Naive thymus-derived CD8-positive, alpha-beta T cell (primary cell): ENCODE measurements at places on chromosomes 3 and 15. TPM values are rescaled to one million over a fixed set of nuclear protein-coding genes. Genes with fewer than 3 reads are reported as not detected.
A peak's percentile ranks its signal among the peaks of the same experiment; 100 is the strongest.

Gene WNT5A
- total RNA-seq = not detected

Gene LRRN1
- total RNA-seq = 6.7 TPM

Gene TGM5
- not detected for total RNA-seq

Gene ISG20
- 142 TPM for total RNA-seq

Gene COL6A5
- not detected for total RNA-seq

Gene PLA2G4D
- not detected for total RNA-seq

Gene FAM3D
- not detected for total RNA-seq

Gene SLC12A1
- total RNA-seq = not detected

Gene HGD
- 3.8 TPM for total RNA-seq

Gene PHLDB2
- total RNA-seq = 2.1 TPM

Gene SLC22A14
- not detected for total RNA-seq

GRCh38 chr15:43808960-43809678, 8.7 kb downstream of the HYPK start:
- DNase-seq = no peak
- peaks cover 12% of the 10 kb centered on the region for H3K36me3 ChIP-seq
- H3K4me3 ChIP-seq = no peak overlapping the region
- peaks cover 3% of the 10 kb centered on the region for H3K4me1 ChIP-seq
- H3K27ac ChIP-seq = no peak overlapping the region

GRCh38 chr3:9500108-9501050, 53.2 kb downstream of the LHFPL4 start:
- DNase-seq = peak; percentile 70
- H3K27ac ChIP-seq = no peak overlapping the region
- peaks cover 3% of the 10 kb centered on the region for H3K4me1 ChIP-seq
- H3K36me3 ChIP-seq = no peaks in the 10 kb centered on the region
- no peak overlapping the region for H3K4me3 ChIP-seq

DNA sequence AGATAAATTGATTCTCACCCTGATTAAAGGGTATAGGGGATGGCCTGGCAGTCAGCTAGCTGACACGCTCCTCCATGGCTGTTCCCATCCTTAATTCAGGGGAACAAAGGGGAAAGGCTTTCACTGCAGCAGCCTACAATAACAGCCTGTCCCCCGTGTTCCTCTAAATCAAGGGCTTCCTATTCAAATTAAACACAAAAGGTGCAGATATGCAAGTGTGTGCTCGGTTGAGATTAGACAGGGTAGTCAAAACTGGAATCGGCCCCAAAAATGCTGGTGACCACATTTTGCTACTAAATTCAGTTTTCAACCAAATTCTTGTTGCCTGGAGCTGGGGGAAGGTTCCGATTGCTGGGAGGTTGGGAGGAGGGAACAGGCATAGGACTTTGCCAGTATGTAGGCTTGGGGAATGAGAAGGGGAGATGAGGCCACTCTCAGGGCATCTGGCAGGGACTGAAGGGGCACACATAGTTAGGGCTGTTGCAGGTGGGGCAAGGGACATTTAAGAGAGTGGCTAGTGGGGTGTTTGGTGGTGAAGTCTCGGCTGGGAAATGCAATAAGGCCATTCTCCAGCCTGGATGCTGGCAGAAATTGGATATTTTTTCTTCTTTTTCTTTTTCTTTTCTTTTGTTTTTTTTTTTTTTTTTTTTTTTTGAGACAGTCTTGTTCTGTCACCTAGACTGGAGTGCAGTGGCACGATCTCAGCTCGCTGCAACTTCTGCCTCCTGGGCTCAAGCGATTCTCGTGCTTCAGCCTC, 32.9 kb upstream of the CTSH start:
- DNase-seq = no peak
- no peaks in the 10 kb centered on the region for H3K27me3 ChIP-seq
- H3K27ac ChIP-seq = no peak overlapping the region
- no peaks in the 10 kb centered on the region for H3K36me3 ChIP-seq

GRCh38 chr3:9401986-9402385, 4.6 kb downstream of the SETD5 start:
- DNase-seq = no peak
- H3K4me3 ChIP-seq = peak overlapping the region; percentile 10
- H3K27ac ChIP-seq = no peak overlapping the region
- no peaks in the 10 kb centered on the region for H3K36me3 ChIP-seq

- H3K27ac ChIP-seq = no peak overlapping the region
- DNase-seq = no peak
- peaks cover 10% of the 10 kb centered on the region for H3K36me3 ChIP-seq
- H3K4me1 ChIP-seq = peaks cover 50% of the 10 kb centered on the region
These were observed 6.4 kb downstream of the RPLP1 start for GRCh38 chr15:69459066-69459465.

DNA sequence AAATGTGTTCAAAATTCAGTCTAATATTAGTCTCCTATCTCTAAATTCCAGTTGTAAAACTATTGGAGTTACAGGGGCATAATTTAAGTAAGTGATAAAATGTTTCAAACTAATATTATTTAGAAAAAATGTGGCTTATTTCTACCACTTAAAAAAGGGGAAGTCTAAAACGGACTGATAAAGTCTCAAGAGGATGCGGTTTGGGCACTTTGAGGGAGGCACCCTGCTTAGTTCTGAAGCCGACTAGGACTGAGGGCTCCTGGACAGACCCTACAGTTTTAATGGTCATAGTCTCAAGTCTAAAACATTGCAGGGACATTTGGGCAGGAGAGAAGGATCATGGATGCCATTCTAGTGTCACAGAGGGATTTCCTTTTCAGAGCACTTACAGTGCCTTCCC, 566.3 kb downstream of the NR2F2 start:
- no peaks in the 10 kb centered on the region for H3K4me1 ChIP-seq
- H3K27ac ChIP-seq = no peak overlapping the region
- H3K27me3 ChIP-seq = peaks cover 9% of the 10 kb centered on the region
- H3K4me3 ChIP-seq = no peak overlapping the region
- no peak for DNase-seq

GRCh38 chr15:80242132-80242769, 9.8 kb downstream of the CTXND1 start:
- H3K4me3 ChIP-seq = no peak overlapping the region
- no peak for DNase-seq
- H3K36me3 ChIP-seq = no peaks in the 10 kb centered on the region
- peaks cover 34% of the 10 kb centered on the region for H3K27me3 ChIP-seq
- H3K4me1 ChIP-seq = peaks cover 4% of the 10 kb centered on the region

DNA sequence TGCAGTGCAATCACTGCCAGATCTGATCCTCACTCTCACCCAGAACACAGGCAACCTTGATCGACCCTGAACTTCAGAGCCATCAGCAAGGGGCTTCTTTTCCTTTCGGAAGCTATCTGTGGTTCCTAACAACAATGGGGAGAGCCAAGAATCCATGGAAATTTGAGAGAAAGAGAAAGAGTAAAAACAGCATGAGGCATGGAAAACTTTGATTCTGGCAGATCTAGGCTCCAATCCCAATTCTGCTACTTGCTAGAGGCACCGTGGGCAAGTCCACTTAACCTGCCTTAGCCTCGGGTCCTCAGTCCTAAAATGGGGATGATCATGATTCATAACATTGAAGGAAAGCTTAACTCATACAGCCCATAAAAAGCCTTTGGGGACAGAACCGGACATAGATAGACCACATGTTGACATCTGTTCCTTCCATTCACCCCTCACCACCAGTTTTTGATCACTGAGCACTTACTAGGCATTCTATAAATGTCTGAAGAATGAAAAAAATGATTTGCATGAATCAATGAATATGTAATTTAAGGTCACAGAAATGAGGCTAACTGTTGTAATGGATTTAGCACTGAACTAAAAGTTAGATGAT, 605.7 kb upstream of the CFAP20DC start:
- peaks cover 13% of the 10 kb centered on the region for H3K36me3 ChIP-seq
- H3K27ac ChIP-seq = no peak overlapping the region
- H3K4me3 ChIP-seq = no peak overlapping the region
- no peak for DNase-seq

GRCh38 chr15:96337365-96338023, 7.0 kb downstream of the NR2F2 start:
- no peak for DNase-seq
- H3K4me3 ChIP-seq = no peak overlapping the region
- H3K27me3 ChIP-seq = peaks cover 93% of the 10 kb centered on the region

GRCh38 chr15:33500432-33501195, 189.8 kb downstream of the RYR3 start:
- no peaks in the 10 kb centered on the region for H3K36me3 ChIP-seq
- H3K4me3 ChIP-seq = no peak overlapping the region
- no peak overlapping the region for H3K27ac ChIP-seq
- DNase-seq = no peak
- H3K4me1 ChIP-seq = no peaks in the 10 kb centered on the region

DNA sequence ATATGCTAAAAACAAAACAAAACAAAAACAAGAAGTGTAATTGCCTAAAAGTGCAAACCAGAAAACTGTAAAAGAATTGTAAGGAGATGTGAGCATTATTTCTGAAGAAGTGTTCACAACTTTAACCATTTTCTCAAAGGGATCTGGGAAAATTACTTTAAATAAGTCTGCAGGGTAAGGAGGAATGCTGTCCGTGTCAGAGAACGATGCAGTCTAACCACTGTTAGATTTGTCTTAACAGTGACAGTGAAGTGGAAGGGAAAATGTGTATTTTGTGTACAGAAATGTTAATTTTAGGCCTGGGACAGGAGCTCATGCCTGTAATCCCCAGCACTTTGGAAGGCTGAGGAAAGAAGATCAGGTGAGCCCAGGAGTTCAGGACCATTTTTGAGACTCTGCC, 95.7 kb downstream of the DLG1 start:
- no peak overlapping the region for H3K4me3 ChIP-seq
- no peaks in the 10 kb centered on the region for H3K36me3 ChIP-seq
- no peak for DNase-seq
- H3K27ac ChIP-seq = no peak overlapping the region

GRCh38 chr3:101177577-101177976, 142.8 kb downstream of the IMPG2 start:
- H3K4me1 ChIP-seq = no peaks in the 10 kb centered on the region
- DNase-seq = no peak
- H3K36me3 ChIP-seq = no peaks in the 10 kb centered on the region
- no peak overlapping the region for H3K4me3 ChIP-seq

GRCh38 chr15:50281427-50281826, 15.9 kb upstream of the HDC start:
- no peaks in the 10 kb centered on the region for H3K27me3 ChIP-seq
- no peak overlapping the region for H3K27ac ChIP-seq
- no peak for DNase-seq
- no peak overlapping the region for H3K4me3 ChIP-seq
- H3K36me3 ChIP-seq = no peaks in the 10 kb centered on the region

- H3K4me3 ChIP-seq = peak overlapping the region; percentile 96
- peaks cover 59% of the 10 kb centered on the region for H3K4me1 ChIP-seq
These were observed 162.5 kb upstream of the TBL1XR1 start for GRCh38 chr3:177359593-177360357.

- H3K4me3 ChIP-seq = no peak overlapping the region
- H3K27ac ChIP-seq = no peak overlapping the region
- DNase-seq = no peak
- no peaks in the 10 kb centered on the region for H3K4me1 ChIP-seq
These were observed 477.7 kb upstream of the ZNF385D start for GRCh38 chr3:22228705-22229104.

- no peaks in the 10 kb centered on the region for H3K36me3 ChIP-seq
- peaks cover 3% of the 10 kb centered on the region for H3K27me3 ChIP-seq
- no peak for DNase-seq
These were observed 16.7 kb downstream of the C2CD4A start for GRCh38 chr15:62083194-62084154.

DNA sequence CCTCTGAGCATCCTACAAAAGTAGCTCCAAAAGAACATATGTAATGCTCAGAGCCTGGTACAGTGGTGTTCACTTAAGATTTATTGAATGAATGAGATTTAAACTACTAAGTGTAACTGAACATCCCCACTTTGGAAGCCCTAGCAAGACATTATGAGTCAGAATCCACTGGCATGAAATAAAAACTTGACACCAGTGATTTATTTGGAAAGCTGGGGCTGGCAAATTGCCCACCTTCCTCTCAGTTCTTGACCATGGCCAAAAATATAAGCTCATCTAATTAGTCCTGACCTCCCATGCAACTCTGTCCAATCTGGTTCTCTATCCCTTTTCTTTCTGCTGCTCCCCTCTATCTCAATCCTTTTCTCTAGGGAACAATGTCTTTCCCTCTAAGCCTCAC, 418.0 kb downstream of the PLCL2 start:
- H3K36me3 ChIP-seq = peaks cover 8% of the 10 kb centered on the region
- peaks cover 11% of the 10 kb centered on the region for H3K4me1 ChIP-seq
- H3K4me3 ChIP-seq = no peak overlapping the region
- H3K27ac ChIP-seq = no peak overlapping the region
- no peaks in the 10 kb centered on the region for H3K27me3 ChIP-seq

DNA sequence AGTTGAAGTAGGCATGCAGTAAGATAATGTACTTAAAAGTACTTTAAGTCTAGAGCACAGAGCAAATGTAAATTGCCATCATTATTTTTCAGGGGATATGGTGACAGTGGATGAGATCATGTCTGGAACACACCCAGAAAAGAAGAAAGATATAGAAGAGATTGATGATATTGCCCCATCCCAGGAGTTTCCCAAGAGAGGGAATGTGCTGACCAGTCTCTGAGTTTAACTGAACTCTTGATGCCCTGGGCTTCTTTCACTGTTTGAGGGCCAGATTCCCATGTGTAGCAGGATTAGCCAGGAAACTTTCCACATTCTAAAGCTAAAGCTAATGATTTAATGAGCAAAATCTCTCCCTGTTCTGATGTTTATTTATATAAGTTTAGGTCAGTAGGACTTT, 366.8 kb upstream of the UMPS start:
- H3K36me3 ChIP-seq = no peaks in the 10 kb centered on the region
- peaks cover 7% of the 10 kb centered on the region for H3K27me3 ChIP-seq
- no peak overlapping the region for H3K27ac ChIP-seq
- no peaks in the 10 kb centered on the region for H3K4me1 ChIP-seq

DNA sequence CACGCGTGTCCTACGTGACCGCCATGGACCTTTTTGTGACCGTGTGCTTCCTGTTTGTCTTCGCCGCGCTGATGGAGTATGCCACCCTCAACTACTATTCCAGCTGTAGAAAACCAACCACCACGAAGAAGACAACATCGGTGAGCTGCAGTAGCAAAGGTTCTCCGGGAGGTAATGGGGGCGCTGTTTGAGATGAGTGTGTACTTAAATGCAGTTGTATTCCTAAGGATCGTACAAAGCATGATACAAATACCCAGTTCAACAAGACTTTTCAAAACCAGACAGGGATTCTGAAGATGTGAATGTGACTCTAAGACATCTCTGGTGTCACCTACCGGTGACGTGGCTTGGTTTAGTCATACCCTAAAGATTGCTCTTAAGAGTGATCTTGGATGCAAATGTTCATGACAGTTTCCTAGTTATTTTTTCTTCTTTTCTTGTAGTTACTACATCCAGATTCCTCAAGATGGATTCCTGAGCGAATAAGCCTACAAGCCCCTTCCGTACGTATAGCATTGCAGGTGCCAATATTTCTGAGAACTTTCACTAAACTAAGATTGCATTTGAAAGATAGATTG, 556.6 kb downstream of the GABRG3 start:
- no peaks in the 10 kb centered on the region for H3K4me1 ChIP-seq
- no peak overlapping the region for H3K27ac ChIP-seq
- H3K4me3 ChIP-seq = no peak overlapping the region
- no peaks in the 10 kb centered on the region for H3K36me3 ChIP-seq

GRCh38 chr3:63910001-63910400, 2.2 kb downstream of the SCAANT1 start:
- peaks cover 42% of the 10 kb centered on the region for H3K4me1 ChIP-seq
- no peaks in the 10 kb centered on the region for H3K27me3 ChIP-seq
- H3K27ac ChIP-seq = no peak overlapping the region
- H3K4me3 ChIP-seq = peak overlapping the region; percentile 12

GRCh38 chr15:48304398-48304797, 26.8 kb upstream of the DUT start:
- no peak for DNase-seq
